ENCODE measurements at places on chromosomes 16 and 17. TPM values are rescaled to one million over a fixed set of nuclear protein-coding genes. Genes with fewer than 3 reads are reported as not detected.

DNA sequence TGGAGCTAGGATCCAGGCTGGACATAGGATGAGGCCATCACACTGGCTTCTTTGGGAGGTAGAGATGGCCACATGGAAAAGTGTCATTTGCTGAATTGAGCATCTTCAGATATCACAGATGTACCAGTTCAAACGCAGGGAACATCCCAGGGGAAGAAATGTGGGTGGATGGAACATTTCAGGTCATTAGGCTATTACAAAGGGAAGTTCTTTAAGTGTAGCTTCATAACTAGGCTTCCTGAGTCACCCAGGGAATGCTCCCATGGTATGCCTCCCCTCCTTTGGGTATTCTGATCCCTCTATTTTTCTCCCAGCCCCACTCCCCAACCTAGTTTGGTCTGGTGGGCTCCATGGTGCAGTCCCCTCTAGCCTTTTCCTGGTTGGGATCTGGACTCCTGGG, 69.8 kb upstream of the IRX3 start:
- DNase-seq = no peak

C17orf107 gene
- polyA plus RNA-seq = 1.6 TPM

SPATA22 gene
- polyA plus RNA-seq = 0.63 TPM

DNA sequence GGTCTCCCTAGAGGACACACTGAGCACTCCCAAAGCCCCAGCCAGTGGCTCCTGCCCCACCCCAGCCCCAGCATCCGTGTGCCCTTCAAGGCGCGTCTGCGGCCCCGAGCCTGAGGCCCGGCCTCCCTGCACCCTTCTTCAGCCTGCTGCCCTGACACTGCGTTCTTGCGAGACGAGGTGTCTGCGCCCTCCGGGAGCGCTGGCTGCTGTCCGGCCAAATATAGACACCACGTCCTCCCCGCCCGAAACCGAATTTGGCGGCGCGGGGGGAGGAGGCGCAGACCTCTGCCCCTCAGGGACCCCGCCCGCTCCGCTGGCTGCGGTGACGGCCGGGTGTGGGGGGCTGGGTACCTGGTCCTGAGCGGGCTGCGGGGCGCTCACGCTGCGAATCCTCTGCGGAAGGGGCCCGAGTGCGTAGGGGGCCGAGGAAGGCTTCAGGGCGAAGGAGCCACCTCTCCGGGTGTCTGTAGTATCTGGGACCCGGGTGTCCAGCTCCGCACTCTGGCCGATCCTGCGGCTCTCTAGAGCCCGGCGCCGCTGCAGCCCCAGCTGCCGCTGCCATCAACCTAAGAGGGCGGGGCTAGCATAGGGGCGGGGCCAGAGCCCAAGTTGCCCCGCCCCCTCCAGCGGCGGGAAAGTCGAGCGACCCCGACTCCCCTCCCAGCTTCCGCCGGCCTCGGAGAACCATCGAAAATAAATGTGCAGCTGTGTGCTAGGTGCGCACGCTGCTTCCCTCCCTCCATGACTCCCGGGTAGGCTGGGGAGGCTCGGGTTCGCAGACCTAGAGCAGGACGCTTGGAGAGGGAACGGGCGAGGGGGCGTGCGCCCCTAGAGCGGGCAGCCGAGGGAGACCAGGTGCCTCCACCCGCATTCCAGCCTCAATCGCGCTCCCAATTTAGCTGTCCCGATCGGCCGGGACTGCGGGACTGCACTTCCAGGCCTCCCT, at the start of gene CORO6:
Gene CORO6 (minus strand): TSS at position 576 of the 946 bp plus-strand sequence. CDS start 1,491 bp downstream, outside the sequence.
- DNase-seq = no peak

SOX9 gene
- polyA plus RNA-seq = 8.3 TPM

DNA sequence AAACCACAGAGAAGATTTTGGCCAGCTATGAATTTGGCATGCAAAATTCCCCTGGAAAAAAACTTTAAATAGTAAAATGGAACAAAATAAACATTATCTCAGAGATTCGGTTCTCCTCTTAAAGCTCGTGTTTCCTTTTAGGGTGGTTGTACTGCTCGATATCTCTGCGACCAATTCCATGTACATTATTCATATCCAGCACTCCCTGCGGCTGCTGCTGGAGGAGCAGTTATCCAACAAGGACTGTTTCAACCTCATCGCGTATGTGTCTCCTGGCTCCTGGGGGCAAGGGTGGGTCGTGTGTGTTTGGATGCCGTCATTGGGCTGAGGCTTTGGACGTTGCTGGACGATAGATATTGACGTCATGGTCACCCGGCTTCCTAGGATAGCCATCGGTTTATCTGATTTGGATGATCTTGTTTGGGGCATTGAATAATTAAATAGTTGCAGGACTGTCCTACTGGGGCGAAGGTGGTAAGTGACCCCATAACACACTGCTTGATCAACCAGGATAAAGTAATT, 33.8 kb downstream of the VWA3A start:
- DNase-seq = no peak

- DNase-seq = no peak
Measured at GRCh38 chr16:88727871-88728270, 21.6 kb downstream of the CTU2 start.

- DNase-seq = no peak
Measured at GRCh38 chr16:87051526-87052320, 265.5 kb downstream of the C16orf95 start.

GDPD3 gene
- 4.5 TPM for polyA plus RNA-seq
